GM23248 (cell line): ENCODE measurements at places on chromosomes 3 and 15. TPM values are rescaled to one million over a fixed set of nuclear protein-coding genes. Genes with fewer than 3 reads are reported as not detected.

GRCh38 chr3:106830334-106830733 lies 546.9 kb upstream of the CCDC54 start:
- no peak for DNase-seq

- no peak for DNase-seq
Measured at GRCh38 chr15:67883234-67883773, 43.5 kb upstream of the RNU6-1 start.

CPNE9 gene
- total RNA-seq: not detected in 2 replicates

TIMP4 gene
- total RNA-seq: 0.54 TPM in 1 of 2 replicates, not detected in the other

CLDN18 gene
- not detected in 2 replicates for total RNA-seq
